NCI-H2029 (cell line): ENCODE measurements at places on chromosomes 7 and 10.

GRCh38 chr7:24762771-24763170 is 5.5 kb upstream of the GSDME start:
- DNase-seq: no peak

DNA sequence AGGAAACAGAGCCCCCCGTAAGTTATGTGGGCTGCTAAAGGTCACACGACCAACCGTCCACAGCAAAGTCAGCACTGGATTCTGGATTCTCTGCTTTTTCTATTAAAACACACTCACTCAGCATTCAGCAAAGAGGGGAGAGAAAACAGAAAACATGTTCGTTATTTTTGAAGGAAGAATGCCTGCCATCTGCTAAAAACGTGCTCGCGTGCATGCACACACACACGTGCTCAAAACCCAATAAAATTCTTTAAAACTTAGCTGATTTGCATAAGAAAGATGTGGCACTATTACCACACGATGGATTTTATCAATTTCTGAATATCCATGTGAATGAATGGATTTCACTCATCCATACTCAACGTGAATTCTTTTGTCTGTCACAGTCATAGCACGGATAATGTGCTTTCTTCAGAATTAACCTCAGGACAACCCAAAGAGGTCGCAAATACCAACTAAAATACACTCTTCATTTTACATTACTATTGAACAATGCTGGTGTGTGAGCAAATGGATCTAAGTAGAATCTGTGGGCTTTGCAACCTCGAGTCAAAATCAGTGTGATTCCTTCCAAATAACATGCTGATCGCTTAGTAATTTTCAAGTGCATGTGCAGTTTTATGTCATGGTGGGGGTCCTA is 40.8 kb downstream of the NRP1 start:
- DNase-seq: no peak

- DNase-seq: no peak
Observed at GRCh38 chr10:133390597-133391248, 3.2 kb upstream of the MTG1 start.

GRCh38 chr10:30134171-30134945 is 75.0 kb upstream of the JCAD start:
- DNase-seq: no peak

- DNase-seq: peak; percentile 50
Observed at GRCh38 chr7:55060636-55061022, 41.8 kb downstream of the EGFR start.

DNA sequence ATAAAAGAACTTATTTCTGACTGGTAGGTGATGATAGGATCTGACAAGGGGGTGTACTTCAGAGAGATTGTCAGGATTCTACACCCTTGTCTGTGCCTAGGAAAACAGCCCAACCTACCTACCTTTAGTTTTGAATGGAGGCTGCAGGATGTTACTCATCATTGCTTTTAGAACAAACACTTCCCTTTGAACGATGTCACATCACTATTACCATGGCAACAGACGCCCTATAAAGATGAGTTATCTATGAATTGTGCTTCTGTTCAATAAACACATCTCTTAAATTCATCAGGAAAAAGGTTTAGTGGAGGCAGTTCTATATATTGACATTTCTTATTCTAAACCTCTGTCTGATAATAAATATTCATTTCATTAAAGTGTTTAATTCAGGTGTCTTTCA is 362.4 kb downstream of the CNTNAP2 start:
- DNase-seq: peak; percentile 33

- no peak for DNase-seq
Observed at GRCh38 chr10:88783724-88784123, 18.8 kb upstream of the LIPM start.

DNA sequence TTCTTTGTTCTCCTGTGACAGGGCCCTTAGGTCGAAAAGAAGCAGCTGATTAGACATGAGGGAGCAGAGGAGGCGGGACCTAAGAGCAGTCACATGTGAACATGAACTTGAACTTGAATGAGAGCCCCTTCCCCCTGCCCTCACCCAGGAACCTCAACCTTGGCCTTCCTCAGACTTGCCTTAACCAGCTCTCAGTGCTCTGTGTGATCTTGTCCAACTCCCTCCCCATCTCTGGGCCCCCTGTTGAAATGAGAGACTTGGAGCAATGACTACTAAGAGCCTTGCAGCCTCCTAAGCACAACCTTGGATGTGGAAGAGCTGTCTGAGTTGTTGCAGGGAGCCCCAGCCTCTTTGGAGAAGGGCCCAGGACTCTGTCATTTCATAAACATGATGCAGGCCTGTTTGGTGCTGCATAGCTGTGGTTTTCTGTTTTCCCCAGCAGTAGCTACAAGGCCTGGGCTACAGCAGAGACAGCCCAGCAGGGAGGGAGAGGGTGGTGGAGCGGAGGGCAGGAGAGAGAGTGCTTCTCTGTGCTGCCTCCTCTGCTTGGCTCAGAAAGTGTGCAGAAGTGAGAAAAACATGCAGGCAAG is 123.9 kb upstream of the ZMIZ1 start:
- DNase-seq: no peak
